ENCODE measurements at places on chromosomes 16 and 17.

DNA sequence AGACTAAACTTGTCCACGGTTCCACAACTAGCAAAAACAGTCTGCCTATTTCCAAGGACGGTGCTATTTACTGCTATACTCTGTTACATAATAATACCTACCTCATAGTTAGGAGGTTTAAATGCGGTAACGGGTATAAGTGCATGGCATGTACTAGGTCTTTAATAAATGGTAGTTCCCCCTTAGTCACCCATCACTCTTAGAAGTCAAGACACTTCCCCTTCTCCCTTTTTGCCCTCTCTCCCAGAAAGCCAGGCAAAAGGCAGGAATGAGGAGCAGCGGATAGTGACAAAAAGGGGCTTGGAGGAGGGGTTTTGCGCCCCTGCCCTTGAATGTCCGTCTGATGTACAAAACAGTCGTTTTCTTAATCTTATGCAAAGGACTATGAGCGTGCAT is 1.1 kb upstream of the LSM12 start:
- no peak for DNase-seq

GRCh38 chr17:56502120-56502654 is 91.3 kb upstream of the NOG start:
- no peak for DNase-seq

- no peak for DNase-seq
Measured at GRCh38 chr17:27478901-27479538, 22.8 kb downstream of the KSR1 start.

DNA sequence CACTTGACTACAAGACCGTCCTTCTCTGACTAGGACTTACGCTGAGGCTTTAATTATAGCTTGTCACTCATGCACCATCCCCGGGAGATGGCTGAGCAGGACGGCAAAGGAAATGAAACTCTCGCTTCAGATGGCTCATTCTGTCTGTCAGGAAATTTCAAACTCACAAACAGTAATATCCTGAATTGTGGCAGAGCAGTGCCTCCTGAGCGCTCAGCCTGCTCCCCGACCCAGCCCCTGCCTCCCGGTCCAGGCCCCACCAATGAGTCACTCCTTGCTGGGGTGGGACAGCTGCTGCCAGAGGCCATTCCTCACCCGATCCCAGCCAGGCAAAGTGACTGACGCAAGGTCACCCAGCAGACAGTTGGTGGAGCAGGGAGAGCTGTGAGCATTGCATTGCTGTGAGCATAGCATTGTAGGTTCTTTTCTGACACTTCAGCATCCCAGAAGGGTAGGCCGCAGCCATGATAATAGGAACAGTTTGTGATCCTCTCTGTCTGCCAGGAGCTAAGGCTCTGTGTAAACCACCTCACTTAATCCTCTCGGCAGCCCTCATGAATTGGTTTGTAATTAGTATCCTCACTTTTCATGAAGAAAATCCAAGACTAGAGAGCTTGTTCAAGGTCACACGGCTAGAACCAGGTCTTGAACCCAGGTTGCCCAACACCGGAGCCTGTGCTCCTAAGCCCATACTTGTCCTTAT is 20.9 kb downstream of the CCDC182 start:
- no peak for DNase-seq
